ENCODE measurements at places on chromosomes 16 and 17.

GRCh38 chr17:34570506-34570905, 8.9 kb upstream of the TMEM132E start:
- DNase-seq: no peak

- DNase-seq: no peak
Measured at GRCh38 chr16:60922920-60923319, 1113.3 kb downstream of the CDH8 start.

- no peak for DNase-seq
Measured at GRCh38 chr17:67982686-67983382, 13.4 kb downstream of the C17orf58 start.

DNA sequence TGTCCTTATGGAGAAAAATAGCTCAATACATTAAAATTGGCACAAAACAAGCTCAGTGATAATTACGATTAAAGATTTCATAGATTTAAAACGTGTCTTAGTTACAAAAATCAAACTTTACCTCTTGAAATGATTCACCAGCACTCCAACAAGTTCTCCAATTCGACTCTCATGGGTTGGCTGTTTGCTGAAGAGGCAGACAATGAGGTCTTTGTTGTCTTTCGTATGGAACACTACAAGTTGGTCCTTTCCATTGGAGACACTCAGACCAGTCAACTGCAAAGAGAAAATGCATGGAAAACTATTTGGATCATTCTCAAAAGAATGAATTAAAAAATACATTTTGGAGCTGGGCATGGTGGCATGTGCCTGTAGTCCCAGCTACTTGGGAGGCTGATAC, 118.2 kb downstream of the CDK5R1 start:
- no peak for DNase-seq

DNA sequence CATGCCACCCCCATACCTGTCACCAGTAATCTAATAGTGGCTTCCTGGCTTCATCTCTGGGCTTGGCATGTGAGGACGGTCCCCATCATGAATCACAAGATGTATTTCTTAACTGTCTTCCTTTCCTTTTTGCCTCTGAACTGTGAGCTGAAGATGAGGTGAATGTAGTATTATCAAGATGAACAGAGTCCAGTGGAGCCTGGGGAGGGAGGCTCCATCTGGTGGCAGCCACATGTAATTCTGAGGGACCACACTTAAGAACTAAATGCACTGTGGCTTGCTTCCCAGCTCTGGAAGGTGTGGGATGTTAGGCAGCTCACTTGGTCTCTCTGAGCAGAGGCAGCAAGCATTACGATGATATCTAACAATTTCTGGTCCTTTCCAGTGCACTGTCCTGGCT, 354.9 kb upstream of the ASIC2 start:
- no peak for DNase-seq

DNA sequence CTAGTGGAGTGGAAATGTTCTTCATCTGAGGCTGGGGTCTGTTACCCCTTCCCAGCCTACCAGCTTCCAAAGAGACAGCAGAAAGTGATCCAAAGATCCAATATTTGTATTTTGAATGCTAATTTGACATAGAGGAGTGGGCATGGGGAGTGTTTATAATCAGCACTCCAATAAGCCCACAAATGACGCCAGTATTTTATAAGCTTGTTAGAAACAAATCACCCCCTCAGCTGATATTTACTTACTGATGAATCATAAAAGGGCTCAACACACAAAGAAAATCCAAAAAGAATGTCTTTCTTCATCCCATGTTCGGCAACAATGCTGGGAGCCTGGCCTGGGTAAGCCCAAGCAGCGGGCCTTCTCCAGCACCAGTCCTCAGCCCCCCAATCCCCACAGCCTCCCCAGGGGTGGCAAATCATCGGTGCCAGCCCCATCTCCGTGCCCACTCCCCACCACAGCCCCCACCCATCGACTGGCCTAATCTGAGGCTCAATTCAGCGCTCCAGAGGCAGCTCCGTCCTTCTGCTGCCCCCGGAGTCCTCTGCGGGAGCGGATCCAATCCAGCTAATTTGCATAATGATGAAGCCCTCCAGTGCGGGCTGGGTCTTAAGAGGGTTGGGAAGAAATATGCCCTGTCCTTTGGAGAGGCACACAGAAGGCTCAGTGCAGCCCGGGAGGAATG, 169.5 kb downstream of the C16orf78 start:
- DNase-seq: no peak

GRCh38 chr16:57194512-57194911, 8.4 kb downstream of the RSPRY1 start:
- no peak for DNase-seq

- no peak for DNase-seq
Measured at GRCh38 chr16:82605863-82606620, 20.7 kb upstream of the CDH13 start.

- peak; percentile 37 for DNase-seq
Measured at GRCh38 chr17:57440522-57441269, 184.4 kb downstream of the MSI2 start.

DNA sequence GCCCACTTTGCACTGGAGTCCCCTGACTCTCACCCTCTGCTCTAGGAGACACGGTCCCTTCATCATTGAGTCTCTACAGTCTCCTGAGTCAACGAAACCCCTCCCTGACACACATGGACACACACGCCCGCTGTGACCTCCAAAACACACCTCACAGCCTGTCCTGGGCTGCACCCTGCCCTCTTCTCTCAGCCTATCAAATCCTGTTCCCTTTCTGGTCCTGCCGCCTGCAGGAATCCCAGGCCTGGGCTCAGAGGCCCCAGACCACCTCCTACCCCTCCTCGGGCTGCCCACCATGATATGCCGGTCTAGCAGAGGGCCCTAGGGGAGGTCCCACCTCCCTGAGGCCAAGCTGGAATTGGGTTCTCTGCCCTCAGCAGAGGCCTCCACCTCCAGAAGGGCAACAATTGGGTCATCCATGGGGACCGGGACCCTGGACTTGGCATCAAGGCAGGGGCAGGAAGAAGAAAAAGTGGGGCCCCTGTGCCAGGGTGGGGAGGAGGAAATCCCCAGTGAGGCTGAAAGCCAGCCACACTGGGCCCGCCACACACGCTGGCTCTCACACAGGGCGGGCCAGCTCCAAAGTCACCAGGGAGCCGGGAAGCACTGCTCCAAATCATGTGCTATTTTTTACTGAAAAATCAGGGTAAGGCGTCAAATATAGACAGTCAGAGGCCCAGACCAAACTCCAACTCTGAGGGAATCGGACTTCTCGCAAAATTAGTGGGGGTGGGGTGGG, 3.4 kb downstream of the PPP1R9B start:
- no peak for DNase-seq

- DNase-seq: no peak
Measured at GRCh38 chr17:15918261-15918660, 26.7 kb upstream of the ADORA2B start.

DNA sequence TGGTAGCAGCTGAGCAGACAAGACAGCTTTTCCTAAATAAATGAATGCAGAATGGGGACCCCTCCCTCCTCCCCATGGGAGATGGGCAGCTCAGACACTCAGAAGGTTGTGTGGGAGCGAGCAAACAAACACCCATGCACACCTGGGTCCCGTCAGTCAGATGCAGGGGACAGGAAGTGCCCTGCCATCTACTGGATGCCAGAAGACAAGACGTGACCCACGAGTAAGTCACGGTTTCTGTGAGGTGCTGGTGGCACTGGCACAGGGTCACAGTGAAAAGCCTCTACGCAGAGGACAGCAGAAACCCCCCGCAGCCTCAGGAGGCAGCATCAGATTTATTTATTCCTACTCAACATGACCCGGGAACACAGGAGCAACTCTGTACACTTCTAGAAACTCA, 8.4 kb downstream of the HBQ1 start:
- DNase-seq: no peak

DNA sequence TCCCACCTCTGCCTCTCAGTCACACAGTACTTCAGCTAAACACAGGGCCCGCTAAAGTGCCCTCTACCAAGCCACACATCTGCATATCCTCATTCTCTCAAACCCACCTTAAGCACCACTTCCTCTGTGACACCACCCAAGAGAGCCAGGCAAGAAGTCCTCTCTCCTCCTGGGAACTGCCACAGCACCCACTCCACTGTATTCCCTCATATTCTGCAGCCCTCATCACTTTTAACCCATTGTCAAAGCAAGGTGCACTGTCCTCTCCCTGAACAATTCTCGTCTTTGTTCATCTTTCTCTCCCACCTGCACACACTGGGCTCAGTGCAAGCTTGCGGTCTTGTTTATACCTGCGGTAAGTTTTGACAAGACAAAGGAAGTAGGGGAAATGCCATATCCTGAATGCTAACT, 13.6 kb downstream of the CHD9 start:
- DNase-seq: no peak

GRCh38 chr17:20203018-20203417, 193.9 kb downstream of the SPECC1 start:
- DNase-seq: no peak

DNA sequence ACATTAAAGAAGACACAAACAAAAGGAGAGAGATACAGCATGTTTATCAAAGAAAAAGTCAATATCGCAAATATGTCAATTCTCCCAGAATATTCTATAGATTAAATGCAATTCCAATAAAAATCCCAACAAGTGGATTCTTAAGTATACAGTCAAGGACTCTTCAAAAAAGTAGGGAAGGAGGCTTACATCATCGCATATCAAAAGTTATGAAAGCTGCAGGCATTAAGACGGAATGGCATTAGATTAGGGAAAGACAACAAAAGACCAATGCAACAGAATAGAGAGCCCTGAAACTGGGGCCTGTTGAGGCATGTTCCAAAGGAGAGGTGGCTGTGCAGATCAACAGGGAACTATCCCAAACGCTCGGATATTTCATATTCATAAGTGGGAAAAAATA, 76.0 kb downstream of the MARCHF10 start:
- DNase-seq: no peak

DNA sequence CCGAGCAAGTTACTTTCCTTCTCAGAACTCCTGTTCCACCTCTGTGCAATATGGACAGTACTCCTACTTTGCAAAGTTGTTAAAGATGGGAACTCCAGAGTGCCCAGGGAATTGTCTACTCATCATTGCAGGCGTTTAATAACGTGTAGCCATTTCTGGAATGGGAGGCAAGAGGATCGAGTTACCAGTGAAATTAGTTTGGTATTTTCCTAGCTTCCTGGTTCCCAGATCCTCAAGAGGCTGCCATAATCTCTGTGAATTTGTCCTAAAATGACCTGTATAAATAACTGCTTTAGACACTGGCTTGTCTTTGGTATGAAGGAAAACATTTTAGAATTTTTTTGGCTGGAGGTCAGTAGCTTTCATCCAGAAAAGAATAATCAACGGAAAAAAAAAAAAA, 27.7 kb downstream of the WWOX start:
- DNase-seq: peak; percentile 3

- no peak for DNase-seq
Measured at GRCh38 chr17:28100936-28101335, 58.5 kb downstream of the NLK start.

- no peak for DNase-seq
Measured at GRCh38 chr17:59839651-59840328, 53.0 kb downstream of the TUBD1 start.

DNA sequence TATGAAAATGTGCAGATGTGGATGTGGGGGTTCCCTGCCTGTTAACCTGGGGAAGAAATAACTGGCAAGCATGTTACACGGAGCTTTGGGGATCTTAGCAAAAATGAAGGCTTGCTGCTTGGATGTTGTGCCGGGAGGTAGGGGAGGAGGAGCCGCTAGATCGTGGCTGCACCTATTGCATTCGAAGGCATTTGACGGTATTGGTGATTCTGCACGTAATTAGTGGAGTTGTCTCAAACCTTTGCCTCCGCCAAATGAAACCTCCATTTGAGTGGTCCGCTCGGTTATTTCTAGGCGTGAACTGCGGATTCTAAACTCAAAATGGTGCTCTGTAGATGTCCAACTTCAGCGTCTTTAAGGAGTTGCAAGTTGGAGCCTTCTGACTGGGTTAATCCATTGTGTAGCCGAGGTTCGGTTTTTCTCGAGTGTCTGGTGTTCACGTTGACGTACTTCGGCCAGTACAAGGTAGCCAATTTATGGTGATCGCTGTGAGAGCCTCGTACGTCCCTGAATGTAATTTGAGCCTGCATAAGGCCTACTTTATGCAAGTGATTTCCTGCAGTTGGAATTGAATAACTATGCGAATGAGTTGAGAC, 1.5 kb downstream of the TNRC6C start:
- DNase-seq: peak; percentile 60

- DNase-seq: no peak
Measured at GRCh38 chr17:6755281-6755680, 565 bp upstream of the XAF1 start.

DNA sequence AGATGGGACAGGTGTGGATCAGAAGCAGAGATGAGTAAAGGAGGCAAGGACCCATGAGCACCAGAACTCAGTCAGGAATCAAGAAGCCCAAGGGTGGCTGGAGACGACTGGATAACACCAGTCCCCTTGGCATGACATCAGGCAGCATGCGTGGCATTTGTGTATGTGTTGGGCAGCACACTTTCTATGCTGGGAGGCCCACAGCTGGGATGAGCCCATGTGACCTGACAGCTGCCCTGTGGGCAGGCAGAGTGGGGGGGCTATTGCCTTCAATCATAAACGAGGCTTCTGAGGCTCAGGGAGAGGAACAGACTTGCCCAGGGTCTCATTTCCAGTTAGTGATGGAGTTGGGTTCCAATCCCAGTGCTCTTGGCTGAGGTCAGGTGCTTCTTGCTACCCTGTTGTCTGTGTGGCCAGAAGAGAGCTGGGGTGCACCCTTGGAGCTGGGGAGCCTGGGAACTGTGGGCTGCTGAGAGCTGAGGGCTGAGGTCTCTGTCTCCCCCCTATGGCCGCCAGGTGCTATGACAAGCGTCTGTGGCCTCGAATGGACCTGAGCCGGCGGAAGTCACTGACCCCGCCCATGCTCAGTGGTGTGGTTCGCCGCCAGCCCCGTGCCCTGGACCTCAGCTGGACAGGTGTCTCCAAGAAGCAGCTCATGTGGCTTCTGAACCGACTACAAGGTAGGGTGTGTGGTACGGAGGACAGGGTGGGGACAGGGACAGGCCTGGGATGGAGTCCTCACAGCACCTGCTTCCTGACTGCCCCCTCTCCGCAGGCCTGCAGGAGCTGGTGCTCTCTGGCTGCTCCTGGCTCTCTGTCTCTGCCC, 7.1 kb upstream of the ORAI3 start:
- DNase-seq: peak; percentile 42

GRCh38 chr16:30539000-30539964, 4.6 kb upstream of the ZNF747 start:
- no peak for DNase-seq

DNA sequence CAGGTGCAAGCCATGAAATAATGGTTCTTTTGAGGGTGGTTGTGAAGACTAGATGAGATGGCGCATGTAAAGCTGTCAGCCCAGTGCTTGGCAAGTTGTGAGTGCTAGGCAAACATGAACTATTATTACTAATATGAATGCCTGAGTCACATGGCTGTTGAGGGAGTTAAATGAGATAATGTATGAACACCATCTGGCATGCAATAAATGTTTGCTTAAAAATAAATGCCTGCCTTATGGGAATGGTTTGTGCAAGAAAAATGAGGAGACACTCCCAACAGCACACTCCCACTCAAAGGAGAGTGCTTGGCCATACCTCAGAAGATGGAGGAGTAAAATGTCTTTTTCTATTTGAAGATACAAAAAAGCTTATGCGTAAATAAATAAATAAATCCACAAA, 3.6 kb downstream of the MAPK3 start:
- DNase-seq: no peak
